OCI-M1 (cell line): ENCODE measurements at places on chromosomes 2 and 18.

DNA sequence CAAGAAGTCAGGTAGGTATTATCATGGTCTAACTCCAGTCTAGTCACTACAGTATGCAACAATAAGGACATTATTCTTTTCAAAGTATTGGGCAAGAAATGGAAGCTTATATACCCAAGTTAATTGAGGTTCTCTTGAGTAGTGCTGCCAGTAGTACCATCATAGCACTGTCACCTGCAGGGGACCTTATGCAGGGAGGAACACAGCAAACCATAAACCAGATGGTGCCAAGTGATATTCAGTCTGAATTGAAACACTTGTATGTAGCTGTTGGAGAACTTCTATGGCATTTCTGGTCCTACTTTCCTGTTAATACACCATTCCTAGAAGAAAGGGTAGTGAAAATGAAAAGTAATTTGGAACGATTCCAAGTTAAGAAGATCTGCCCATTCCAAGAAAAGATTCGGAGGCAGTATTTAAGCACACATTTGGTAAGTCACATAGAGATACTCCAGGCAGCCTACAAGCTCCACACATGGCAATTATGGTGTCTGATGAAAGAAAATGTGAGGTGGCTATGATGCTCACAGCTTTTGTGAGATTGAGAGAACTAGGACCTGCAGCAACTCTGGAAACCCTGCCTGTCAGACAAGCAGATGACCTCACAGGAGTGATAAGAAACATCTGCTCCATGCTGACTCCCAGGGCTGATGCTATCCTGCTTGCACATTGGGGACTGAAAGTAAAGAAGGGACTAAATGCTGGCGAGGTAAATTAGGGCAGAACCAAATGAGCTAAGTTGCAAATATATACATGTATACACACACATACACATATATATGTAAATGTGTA is 174.7 kb downstream of the MC4R start:
- DNase-seq = peak; percentile 75

DNA sequence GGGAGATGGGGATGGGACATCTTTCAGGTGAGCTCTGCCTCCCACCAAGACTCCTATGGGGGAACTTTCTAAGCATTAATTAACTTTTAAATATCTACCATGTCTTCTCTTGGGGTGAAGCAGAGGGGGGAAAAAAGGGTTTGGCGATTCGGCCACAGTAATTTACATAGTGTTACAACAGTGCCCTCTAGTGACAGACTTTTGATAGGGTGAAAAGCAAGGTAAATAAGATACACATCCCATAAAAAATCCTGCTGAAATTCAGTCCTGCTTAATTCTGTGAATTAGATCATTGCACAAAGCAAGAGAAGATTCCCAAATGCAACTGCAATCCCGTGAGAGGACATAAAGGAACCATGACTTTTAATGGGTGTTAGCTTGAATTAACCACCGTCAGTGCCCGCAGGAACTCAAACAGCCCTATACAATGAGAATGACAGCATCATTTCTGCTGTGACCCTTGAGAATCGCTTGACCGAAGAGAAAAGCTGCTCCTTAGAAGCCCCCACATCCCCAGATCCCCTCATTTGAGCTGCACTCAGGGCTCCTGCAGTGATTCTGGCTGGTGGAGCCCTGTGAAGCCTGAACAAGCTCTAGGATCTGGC is 32.8 kb downstream of the FAM124B start:
- DNase-seq = peak; percentile 64

DNA sequence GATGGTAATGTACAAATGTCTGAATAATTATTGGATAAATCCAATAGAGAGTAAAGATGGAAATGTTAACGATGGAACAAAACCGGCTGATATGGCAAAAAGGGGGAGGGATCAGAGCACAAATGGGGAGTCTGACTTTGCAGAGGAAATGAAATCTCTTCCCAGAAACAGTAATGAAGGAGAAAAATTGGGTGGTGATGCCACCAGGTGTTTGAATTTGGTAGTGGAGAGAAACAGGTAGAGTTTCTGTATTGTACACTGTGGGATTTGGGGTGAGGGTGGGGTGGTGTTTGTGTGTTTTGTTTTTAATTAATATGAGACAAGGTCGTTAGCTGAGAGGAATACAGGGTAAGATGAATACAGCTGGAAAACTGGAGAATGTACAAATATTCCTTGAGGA is 20.4 kb upstream of the XDH start:
- peak; percentile 9 for DNase-seq

DNA sequence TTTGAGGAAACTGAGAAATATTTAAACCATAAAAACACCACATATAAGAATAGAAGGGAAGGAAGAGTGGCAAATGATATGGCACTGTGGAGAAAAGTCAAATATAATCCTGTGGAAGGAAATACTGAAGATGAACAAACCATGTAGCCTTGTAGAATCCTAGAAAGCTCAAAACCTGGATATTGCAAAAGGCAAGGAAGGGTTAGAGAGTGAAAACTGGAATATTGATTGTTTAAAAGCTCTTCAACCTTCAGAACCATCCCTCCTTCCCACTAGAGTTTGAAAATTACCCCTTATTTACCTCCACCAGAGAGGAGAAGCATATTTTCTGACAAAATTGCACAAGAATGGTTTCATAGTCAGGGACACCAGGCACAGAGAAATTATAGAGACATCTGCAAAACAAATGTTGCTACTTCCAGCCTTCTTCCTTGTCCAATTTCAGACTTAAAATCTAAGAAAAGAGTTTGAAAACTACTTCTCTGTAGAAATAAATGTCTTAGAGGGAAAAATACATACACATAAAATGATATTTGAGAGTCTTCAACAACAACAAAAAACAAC is 48.0 kb downstream of the ANTXR1 start:
- no peak for DNase-seq

- peak; percentile 43 for DNase-seq
These were observed 60.9 kb downstream of the HDAC4 start for GRCh38 chr2:239339726-239340601.
